NCI-H187 treated with DMSO at 0.1 percent for 48 hours (cell line): ENCODE measurements at places on chromosomes 5 and 9.

DNA sequence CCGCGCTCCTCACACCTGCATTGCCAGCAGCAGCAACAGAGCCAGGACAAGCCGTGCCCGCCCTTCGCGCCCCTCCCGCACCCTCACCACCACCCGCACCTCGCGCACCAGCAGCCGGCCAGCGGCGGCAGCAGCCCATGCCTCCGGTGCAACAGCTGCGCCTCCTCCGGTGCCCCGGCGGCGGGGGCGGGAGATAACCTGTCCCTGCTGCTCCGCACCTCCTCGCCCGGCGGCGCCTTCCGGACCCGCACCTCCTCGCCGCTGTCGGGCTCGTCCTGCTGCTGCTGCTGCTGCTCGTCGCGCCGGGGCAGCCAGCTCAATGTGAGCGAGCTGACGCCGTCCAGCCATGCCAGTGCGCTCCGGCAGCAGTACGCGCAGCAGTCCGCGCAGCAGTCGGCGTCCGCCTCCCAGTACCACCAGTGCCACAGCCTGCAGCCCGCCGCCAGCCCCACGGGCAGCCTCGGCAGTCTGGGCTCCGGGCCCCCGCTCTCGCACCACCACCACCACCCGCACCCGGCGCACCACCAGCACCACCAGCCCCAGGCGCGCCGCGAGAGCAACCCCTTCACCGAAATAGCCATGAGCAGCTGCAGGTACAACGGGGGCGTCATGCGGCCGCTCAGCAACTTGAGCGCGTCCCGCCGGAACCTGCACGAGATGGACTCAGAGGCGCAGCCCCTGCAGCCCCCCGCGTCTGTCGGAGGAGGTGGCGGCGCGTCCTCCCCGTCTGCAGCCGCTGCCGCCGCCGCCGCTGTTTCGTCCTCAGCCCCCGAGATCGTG, 517 bp downstream of the KCNN2 start:
- DNase-seq: no peak

DNA sequence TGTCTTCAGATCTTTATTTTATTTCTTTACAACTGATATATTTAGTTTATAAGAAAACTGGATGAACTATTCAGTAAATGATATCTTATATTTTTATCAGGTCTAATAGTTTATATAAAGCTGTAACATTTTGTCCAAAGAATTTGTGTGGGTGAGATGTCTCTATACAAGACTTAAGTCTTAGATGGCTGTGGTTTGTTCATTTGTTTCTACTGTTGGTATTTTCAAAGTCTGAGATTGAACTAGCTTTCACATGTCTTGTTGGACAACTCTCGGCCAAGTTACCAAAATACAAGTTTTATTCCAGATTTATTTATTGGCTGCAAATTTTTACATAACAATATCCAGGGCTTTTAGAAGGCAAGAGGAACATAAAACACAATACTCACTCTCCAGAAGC, 286.0 kb downstream of the NR2F1-AS1 start:
- no peak for DNase-seq

GRCh38 chr9:7960320-7961050, 160.9 kb upstream of the DMAC1 start:
- no peak for DNase-seq

GRCh38 chr9:127935765-127936221, 1.9 kb downstream of the DPM2 start:
- no peak for DNase-seq

DNA sequence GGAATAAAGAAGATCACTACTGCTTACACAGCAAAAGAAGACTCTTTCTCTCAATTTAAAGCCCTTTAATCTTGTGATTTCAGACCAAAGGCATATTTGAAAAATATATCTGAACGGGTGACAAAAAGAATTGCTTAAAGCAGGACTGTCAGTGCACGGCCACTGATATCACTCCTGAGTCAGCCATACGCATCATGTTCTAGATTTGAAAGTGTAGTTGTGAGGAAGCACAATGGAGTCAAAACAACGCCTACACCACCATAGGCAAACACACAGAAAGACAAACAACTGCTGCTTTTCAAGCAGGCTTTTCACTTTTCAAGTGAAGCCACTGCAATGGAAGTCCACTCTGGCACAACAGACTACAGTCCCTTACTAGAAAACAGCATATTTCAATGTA, 141.7 kb downstream of the AUH start:
- no peak for DNase-seq
